Activated CD4-positive, alpha-beta T cell treated with anti-CD3 and anti-CD28 coated beads, Interleukin-2, amount 50 U/mL, for 24 hours (primary cell): ENCODE measurements at places on chromosomes 4 and X.

DNA sequence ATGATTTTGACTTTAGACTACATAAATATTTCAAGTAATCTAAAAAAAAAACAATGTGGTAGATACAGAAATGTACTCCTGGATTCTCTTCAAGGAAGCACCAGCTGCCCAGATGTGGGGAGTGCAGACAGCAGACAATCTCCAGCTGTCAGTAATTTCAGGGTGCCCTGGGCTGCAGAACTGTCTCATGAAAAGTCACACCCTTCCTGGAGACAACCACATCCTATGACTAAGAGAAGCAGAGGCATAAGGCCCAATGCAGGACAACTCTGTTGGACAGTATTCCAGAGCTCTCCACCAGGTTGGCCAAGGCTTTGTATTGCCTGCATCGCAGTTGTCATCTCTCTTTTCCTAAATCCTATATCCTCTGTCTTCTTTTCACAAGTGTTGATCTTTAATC lies 34.4 kb upstream of the BLTP1 start:
- no peak for DNase-seq

GRCh38 chrX:152735860-152736511 lies 2.4 kb downstream of the MAGEA12 start:
- DNase-seq = no peak

- DNase-seq = no peak
Measured at GRCh38 chr4:151313306-151314009, 11.9 kb downstream of the SH3D19 start.

DNA sequence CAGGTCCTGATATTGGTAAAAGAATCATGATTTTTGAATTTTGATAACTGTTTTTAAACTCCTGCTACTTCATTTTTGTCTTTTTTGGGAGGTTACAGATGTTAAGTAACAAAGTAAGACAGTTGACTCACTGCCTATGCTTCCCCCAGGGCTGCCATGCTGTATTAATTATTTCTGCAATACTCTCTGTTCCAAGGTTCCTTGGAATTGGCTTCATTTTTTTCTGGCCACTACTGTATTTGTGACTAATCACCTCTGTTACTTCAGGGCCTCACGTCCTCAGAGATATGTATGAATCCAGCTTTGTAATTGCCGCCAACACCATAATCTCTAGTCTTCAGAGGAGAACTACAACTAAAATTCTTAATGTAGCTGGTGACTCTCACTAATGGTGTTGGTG lies 1729.3 kb downstream of the C4orf33 start:
- no peak for DNase-seq

DNA sequence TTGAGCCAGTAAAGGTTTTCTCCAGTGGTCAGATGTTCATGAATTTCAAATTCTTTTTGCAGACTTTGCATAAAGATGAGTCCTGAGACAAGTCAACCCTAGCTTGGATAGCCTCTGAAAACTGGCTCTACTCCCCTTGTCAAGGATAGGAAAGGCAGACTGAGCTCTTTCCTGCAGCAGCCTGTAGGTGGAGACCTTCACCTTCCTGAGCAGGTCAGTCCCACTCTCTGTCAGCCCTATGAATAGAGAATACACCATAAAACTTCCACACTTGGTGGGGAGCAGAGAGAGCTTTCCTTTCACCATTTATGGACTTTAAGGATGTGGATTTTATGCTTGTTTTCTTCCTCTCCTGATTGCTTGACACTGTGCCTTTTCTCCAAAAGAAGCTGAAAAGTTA lies 41.9 kb downstream of the PCDH19 start:
- DNase-seq = no peak

DNA sequence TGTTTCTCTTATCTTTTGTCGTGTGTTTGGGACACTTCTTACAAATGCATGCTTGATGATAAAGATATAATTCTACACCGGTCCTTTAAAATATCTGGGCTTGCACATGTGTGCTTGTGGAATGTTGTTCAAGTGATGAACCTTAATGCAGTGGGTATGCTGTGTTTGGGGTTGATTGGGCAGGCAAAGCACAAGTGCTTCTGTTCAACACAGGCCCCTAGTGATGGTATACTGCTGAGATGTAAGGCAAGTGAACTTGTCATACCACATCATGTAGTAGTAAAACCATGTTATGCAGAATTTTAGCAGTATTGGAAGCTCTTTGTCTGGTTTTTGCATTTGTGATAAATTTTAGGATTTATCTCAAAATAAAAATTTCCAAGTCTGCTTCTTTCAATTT lies 23.9 kb downstream of the TBC1D19 start:
- DNase-seq = no peak

DNA sequence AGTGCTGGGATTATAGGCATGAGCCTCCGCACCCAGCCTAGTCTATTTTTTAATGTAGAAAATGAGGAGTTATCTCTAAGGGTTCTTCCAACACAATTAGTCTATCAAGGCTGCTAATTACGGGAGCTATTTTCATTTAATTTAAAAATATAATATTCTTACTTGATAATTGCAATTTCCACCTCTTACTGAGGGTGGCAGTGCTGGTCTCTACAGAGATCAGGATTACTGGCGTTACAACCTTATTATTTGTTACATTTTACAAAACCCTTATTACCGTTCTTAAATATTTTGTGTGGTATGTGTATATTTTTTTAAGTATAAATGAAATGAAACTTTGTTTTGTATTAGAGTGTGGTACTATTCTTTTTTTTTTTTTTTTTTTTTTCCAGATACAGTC lies 17.6 kb upstream of the GK start:
- DNase-seq = no peak

- no peak for DNase-seq
Measured at GRCh38 chrX:148808833-148809232, 308.4 kb downstream of the AFF2 start.

- no peak for DNase-seq
Measured at GRCh38 chr4:134702374-134702773, 500.8 kb upstream of the PABPC4L start.

DNA sequence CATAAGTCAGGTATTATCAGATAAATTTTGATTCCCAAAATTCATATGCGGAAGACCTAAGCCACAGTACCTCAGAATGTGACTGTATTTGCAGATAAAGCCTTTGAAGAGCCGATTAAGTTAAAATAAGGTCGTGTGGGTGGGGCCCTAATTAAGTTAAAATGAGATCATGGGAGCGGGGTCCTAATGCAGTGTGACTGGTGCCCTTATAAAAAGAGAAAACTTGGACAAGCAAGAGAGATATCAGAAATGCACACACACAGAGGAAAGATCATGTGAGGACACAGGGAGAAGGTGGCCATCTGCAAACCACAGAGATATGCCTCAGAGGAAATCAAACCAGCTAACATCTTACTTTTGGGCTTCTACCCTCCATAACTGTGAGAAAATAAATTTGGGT lies 236.1 kb downstream of the FBXO8 start:
- no peak for DNase-seq

DNA sequence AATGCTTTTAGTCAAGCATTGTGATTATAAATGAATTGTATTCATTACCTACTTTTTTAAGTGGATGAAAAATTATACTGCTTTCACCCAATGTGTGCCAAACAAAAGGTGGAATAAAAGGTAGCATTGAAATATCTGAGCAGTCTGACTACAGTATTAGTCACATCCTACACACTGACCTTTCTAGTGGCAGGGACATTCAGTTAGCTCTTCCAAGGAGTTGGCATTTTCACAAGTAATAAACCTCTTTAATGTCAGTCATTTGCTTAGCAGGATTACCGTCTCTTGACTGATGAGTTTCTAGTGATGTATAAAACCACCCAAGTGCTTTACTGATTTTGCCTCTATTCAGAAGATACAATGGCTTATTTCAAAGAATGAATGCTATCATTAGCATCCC lies 687.9 kb downstream of the ARAP2 start:
- no peak for DNase-seq

DNA sequence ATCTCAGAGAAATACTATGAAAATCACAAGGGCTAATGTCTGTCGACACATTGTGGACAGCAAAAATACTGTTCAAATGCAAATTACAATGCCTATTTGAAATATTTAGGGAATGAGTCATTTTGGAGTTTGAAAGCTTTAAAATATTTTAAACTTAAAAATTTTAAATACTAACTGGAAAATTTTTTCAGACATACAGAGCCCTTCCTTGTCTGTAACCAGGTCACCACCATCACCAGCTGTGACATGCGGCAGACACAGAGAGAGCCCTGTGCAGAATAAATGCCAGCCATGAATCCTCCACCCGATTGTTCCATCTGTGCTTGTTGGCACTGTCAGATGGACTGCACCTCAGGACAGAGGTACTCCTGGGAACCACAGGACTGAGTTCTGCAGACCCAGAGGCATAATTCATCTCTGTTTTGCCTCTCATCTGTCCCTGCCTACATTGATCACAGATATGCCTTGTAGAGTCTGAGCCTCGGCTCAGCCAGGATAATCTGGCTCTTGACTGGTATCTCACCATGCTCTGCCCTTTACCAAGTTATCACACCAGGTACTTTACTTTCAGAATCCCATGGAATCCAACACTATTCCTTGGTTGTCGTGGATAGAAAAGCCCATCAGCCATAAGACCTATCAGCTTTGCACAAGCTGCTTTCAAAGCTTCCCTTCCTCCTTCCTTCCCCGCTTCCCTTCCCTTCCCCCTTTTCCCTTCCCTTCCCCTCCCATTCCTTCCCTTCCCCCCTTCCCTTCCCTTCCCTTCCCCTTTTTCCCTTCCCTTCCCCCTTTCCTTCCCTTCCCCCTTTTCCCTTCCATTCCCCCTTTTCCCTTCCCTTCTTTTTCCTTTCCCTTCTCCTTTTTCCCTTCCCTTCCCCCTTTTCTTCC lies 67.2 kb downstream of the TBC1D9 start:
- DNase-seq = no peak

GRCh38 chr4:144819591-144819990 lies 173.6 kb downstream of the HHIP start:
- no peak for DNase-seq

GRCh38 chr4:121827853-121828252 lies 4.2 kb upstream of the CCNA2 start:
- no peak for DNase-seq

- no peak for DNase-seq
Measured at GRCh38 chrX:132955690-132956089, 2.7 kb downstream of the HS6ST2 start.

DNA sequence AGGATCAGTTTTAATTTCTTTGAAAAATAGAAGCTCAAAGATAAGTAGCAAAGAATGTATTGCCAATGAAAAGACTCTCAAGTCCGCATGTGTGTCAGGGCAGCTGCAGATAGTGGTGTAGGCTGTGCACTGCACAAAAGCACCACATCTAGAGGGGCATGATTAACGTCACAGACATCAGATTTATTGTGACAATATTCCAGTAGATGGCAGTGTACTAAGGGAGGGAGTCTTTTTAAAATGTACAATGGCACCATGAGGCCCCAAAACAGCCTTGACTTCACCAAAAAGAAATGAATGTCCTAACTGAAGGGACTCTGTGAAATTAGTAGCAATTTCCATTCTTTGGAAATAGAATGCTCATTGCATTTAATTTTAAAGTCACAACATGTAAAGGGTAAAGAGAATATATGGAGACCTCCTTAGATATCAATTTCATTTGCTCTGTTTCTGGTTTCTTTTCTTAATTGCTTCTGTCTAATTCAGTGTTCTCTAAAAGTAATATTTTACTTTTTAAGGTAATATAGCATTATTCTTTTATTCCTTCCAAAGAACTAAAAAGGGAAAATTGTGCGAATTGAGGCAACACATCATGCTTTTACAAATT lies 98.4 kb downstream of the ZNF827 start:
- DNase-seq = peak; percentile 7

- no peak for DNase-seq
Measured at GRCh38 chr4:183863155-183863825, 41.8 kb upstream of the STOX2 start.

DNA sequence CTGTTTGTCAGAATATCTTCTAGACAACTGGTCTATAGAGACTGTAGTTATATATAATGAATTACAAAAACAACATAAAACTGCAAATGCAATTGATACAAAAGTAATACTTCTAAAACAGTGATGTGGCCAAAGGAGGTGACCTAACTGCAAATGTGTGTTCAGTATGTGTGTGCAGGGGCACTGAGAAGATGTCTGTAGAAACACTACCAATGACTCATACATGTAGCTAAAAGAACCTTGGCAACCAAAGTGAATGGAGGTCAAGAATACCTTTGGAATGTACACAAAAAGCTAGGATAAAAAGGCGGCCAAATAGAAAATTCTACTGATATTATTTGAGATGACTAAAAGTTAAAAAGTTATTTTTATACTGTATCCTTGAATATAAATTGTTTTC lies 261.8 kb downstream of the CAMK2D start:
- no peak for DNase-seq

DNA sequence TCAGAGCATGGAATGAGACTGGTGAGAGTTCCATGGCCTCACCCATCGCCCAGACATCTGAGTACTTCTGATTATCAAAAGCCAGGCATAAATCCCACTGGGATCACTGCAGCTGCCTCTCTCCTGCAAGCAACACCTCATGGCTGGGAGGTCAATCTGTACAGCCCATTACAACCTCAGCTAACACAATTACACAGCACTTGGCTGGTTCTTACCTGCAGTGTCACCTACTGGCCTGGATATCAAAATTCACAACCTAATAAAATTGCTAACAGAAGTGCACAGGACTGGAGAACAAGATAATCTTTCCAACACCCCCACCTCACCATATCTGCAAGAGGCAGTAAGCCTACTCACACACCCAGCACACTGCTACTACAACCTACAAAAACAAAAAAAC lies 341.7 kb upstream of the NDST3 start:
- no peak for DNase-seq

DNA sequence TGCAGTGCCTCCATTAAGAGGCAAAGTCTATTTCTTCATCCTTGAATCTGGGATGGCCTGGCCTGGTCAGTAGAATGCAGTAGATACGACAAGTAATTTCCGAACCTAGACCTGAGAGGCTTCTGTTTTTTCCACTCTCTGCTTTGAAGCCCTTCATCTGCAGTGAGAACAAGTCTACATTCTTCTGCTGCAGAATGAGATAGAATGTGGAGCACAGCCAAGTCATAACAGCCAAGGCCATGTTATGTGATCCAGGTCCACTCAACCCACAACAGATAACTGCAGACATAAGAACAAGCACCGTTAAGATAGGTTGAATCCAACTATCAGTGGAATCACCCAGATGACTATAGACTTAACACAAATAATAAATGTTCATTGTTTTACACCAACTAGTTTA lies 1297.7 kb downstream of the C4orf33 start:
- DNase-seq = no peak

DNA sequence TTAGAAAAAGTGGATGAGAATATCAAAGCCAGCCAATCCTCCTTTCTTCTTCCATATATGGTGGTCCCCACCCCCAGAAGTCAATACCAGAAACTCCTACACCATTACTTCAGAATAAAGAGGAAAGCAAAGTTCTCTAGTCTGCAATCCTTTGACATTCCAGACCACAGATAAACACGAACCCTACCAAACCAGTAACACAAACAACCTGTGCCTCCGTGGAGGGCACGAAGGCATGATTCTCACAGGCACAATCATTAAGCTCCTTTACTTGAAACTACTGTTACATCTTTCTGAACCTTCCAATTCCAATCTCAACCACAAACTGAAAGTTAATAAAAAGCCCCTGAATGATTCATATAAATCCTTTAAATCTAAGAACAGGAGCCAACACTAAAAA lies 16.3 kb downstream of the MAML3 start:
- no peak for DNase-seq

GRCh38 chr4:138330531-138330930 lies 88.4 kb upstream of the SLC7A11 start:
- DNase-seq = no peak

- DNase-seq = no peak
Measured at GRCh38 chrX:11427453-11428071, 134.3 kb downstream of the AMELX start.

- no peak for DNase-seq
Measured at GRCh38 chrX:39765327-39765726, 332.4 kb downstream of the BCOR start.
